Putamen (tissue), 1 donor: ENCODE measurements at places on chromosomes 2 and 18.

- DNase-seq = no peak
These were observed 58.4 kb downstream of the SPIRE1 start for GRCh38 chr18:12599543-12599942.

DNA sequence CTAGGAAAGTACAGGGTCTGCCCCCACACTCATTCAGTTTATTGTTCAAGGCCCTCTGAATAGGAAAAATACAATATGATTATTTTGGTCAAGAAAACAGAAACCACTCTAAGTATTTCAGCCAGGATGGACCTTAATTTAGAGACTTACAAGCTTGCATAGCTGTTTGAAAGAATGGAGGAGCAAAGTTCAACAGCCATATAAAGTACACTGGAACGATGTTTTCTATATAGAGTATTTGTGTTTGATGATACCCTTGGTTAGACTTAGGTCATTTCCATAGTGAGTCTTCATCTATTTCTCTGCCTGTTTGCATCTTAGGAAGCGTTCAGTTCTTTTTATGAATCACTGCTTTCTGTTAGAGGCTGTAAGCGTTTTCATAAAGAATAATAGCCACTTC lies 366.2 kb downstream of the NUP35 start:
- DNase-seq = no peak

GRCh38 chr2:240259924-240260529 lies 119.6 kb upstream of the OTOS start:
- no peak for DNase-seq

DNA sequence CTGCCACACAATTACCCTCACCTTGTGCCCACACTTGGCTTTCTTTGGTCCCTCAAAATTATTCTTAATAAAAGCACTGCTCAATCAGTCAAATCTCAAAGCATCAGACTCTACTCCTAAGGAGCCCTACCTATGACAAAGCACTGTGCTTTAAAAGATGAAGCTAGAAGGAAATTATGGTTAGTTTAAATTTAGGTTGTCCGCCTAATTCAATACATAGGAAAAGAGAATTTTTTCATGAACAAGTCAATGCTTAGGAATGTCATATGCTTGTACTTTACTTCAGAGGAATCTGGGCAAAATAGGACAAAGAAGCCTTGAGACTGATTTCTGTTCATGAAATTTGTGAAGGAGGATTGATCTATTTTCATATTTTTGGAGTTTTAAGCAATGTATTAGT lies 726.4 kb upstream of the CDH2 start:
- no peak for DNase-seq

DNA sequence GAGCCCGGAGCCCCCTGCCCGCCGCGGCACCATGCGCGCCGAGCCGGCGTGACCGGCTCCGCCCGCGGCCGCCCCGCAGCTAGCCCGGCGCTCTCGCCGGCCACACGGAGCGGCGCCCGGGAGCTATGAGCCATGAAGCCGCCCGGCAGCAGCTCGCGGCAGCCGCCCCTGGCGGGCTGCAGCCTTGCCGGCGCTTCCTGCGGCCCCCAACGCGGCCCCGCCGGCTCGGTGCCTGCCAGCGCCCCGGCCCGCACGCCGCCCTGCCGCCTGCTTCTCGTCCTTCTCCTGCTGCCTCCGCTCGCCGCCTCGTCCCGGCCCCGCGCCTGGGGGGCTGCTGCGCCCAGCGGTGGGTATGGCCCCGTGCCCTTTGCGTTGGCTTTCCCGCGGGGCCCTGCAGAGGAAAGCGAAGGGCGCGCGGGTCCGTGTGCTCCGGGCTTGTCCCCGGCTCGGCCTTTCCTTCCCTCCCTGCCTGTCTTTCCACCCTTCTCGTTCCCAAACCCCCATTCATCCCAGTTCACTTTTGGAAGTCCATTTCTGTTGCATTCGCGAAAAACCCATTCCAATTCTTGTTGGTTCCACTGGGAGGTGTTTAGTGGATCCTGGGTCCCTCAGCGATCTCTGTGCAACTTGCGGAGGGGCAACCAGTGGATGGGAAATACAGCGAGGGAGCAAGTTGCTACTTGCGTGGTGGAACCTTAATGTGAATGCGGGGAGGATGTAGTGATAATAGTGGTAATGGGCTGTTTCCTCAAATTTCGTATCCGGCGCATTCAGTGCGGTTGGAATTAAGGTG lies 599 bp downstream of the ADAM23 start:
- DNase-seq = no peak

DNA sequence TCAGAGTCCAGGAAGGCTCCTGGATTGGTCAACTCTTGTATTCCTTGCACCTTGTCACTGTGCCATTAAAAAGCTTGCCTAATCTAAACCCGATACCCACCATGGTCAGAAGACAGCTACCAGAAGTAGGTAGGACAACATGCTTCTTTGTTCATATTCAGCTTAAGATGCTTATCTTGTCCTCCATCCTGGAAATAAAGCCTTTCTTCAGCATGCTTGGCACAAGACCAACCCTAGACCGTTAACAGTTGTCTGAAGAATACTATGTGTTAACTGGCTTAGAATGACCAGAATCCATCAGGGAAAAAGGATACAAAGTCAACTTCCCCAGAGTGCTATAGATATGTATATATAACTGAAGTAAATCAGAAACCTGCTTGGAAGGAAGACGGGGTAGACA lies 193.9 kb downstream of the ZRANB3 start:
- no peak for DNase-seq
